Dermis blood vessel endothelial cell (primary cell): ENCODE measurements at places on chromosomes 7 and 10. TPM values are rescaled to one million over a fixed set of nuclear protein-coding genes. Genes with fewer than 3 reads are reported as not detected.
A peak's percentile ranks its signal among the peaks of the same experiment; 100 is the strongest.

MRLN gene
- not detected in 2 replicates for total RNA-seq

SFTPA1 gene
- not detected in 2 replicates for total RNA-seq

GRCh38 chr7:117008886-117009531 is 55.7 kb downstream of the ST7 start:
- no peak for DNase-seq

- DNase-seq, result no peak
Measured at GRCh38 chr7:71133232-71133622, 1.3 kb downstream of the GALNT17 start.

DNA sequence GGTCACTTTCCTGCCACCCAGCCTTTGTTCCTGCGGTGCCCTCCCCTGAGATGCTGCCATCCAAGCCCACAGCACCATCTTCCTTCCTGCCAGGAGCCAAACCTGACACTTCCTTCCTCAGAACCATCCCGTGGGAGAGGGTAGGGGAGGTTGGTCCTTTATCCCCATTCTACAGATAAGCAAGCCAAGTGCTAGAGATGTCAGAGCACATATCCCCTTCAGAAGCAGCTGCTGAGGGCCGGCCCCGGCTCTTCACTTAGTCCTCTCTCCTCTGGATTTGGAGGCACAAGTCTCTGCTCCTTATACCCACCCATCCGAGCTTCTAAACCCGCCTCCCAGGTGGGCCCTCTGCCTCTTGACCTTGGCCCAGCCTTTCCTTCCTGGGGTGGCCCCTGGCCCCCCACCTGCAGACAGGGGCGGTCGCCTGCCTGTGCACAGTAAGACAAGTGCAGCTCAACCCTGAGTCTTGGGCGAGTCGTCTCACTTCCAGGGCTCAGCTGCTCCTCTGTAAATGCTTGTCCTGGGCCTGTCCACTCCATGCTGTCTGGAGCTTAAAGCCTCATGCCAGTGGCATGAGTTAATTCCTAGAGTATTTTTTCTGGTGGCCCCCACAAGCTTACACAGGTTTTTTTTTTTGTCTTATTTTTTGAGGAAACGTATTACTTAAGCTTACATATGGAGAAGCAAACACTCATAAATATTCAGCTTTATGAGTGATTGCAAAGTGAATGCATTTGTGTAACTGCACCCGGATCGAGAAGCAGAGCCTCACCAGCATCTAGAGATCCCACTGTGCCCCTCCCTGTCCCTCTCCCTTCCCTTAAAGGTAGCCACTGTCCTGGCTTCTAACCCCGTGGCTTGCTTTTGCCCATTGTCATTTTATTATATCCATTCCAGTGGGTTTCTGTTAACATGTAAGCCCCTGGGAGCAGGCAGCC is 125.1 kb downstream of the CDH23 start:
- no peak for DNase-seq

DNA sequence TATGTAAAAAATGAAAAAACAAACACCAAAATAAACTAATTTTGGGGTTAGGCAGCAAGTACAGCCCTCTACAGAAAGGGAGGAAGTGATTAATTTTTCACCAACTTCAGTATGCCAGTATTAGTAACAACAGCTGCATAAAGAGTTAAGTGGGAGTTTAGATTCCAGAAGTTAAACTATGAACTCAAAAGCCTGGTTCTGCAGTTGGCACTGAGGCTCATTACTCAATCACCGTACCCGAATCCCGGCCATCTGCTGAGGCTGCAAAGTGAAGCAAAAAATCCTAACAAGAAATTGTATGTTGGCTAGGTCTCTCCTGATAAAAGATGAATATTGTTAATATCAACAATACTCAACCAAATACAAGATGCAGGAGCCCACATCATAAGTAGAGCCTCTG is 4.0 kb downstream of the NUDT5 start:
- DNase-seq, result peak; percentile 45

DNA sequence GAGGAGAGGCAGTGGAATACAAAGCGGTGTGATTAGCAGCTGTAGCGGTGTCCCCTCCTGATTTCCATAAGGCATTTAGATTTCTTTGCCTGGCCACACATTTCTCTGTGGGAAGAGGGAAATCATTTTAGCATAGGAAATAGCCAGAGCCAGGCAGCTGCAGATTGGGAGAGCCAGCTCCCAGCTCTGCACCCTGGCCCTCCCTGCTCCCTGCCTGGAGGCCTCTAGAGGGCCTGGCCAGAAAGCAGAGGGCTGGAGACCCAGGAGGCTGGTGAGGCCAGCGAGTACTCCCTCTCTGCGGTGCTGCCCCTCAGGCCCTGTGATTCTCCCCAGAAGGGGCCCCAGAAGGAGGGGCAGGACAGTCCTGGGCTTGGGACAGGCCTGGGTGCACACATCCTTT is 85.7 kb downstream of the C10orf105 start:
- no peak for DNase-seq

GRCh38 chr7:104938741-104939390 is 75.1 kb upstream of the KMT2E start:
- DNase-seq, result no peak

DNA sequence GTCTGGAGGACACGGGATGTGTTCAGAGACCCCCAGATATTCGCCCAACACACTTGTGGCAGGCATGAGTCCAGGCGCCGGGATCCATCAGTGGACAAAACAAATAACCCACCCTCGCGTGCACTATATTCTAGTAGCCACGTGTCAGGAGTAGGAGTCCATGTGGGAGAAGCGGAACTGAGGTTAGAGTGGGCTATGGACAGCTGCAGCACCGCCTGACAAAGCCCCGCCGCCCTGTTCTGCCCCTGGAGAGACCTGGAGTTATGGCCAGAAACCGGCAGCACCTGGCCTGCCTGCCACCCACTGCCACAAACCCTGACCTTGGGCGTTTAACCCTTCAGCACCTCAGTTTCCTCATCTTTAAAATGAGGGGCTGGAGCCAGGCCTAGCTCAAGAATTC is 181.0 kb upstream of the RNF32 start:
- DNase-seq, result no peak

- DNase-seq, result no peak
Measured at GRCh38 chr10:82092111-82092510, 217.1 kb downstream of the NRG3 start.

GRCh38 chr10:17010363-17011145 is 119.1 kb downstream of the CUBN start:
- no peak for DNase-seq

DNA sequence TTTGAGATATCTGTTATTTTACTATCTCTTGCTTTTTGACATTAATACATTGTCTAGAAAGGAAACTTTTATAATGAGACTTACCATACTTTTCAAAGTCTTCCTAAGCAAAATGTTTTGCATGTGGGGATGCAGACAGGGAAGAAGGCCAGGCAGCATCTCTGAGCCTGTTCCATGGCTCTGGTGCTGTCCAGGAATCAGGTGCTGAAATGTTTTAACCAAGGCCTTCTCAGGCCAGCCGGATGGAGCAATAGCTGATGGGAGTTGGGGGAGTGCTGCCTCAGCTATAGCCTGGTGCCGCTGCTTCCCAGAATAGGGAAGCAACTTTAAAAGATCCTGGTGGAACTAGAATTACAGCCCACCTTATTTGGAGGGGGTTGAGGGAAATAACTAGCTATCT is 38.5 kb downstream of the CRTAC1 start:
- peak; percentile 35 for DNase-seq

DNA sequence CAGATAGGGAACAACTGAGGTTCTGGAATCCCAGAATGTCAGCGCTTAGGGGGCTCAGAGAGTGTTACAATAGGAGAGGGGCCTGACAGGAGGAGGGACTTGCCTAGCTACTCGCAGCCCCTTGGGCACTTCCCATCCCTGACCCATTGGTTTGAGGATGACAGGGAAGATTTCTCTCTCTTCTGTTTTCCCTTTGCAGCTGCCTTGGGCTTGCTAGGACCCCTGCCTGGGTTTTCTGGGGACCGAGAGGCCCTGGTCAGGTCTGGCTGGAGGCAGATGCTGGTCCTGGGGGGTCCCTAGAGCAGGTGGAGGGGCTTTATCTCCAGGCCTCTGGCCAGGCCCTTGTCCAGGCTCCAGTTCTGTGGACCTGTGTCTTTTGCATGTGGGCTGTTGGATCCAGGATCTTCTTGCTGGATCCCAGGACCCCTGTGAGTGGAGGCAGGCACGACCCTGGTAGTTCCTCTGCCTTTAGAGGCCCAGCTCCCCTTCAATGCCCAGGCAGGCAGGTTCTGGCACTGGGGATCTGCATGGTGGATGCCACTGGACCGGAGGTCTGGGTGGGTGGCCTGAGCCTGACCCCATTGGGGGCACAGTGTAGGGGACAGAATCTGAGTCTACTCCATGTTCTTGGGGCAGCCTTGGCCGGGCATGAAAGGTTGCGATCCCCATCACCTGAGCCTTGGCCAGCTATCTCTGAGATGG is 26.9 kb downstream of the RAMP3 start:
- no peak for DNase-seq
